ENCODE measurements at places on chromosomes 7 and 10.

DNA sequence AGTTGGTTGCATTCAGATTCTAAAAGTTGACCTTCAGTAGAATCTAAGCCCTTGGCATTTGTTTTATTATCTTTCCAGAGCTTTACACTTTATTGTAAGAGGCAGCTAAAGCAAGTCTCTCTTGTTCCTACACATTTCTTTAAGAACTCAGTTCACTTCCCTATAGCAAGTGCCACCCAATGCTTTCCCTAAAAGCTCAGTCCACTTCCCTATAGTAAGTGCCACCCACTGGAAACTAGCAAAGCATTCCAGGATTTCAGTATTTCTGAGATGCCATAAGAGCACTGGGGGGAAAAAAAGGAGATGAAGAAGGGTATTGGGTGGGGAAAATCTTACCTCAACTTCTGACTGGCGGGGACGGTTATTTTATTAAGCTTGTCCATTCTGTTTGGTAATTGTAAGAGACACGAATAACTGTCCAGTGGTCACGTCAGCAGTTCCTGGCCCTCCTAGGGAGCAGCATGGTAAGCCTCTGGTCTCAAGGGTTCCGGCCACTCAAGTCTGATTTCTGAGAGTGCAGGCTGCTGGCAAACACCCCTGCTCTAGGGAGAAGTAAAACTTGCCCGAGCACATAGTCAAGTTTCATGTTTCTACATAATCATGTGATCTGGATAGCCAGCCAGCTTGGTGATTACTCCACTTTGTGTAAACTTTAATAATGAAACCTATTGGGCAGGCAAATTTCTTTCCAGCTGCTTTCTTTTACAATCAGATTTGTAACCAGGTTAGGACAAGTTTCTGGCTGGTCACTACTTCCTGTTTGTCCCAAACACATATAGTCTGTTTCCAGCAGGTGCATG lies at the start of gene BLNK:
TSS of gene BLNK (minus strand) at position 554 of the 800 bp plus-strand sequence. CDS start at position 383, 171 bp downstream.
- peak; percentile 78 for DNase-seq

DNA sequence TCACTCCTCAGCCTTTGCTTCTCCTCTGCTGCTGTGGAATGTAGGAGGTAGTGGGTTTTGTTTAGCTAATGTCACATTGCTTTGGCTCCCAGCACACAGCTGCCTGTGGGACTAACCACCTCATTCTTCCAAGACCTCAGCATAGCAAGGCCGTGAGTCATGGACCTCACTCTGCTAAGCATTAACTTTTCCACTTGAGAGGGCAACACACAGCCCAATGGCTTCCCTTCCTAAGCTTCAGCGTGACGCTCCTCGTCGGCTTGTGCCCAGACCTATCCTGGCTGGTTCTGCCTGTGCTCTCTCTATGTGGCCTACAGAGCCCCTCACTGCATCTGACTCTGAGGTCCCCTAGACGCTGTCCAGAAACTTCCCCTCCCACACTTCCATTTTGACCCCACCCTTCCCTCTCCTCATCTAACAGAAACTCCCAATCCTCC lies 23.3 kb downstream of the MYOF start:
- DNase-seq, result peak; percentile 58

DNA sequence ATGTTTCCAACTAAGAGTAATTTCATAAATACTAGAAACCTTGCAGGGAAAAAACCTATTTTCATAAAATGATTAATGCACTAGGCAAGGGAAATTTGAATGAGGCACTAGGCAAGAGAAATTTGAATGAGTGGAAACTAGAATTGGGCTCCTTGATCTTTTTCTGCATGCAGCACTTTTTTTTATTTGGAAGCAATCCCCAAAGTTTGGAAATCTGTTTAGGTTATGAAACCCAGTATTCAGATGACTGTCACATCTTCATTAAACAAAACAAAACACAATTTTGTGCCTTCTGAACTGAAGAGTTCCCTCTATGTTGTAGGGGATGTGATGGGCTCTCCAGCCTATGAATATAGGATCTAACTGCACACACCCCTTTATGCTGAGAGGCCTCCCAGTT lies 201.9 kb downstream of the BAMBI start:
- no peak for DNase-seq

DNA sequence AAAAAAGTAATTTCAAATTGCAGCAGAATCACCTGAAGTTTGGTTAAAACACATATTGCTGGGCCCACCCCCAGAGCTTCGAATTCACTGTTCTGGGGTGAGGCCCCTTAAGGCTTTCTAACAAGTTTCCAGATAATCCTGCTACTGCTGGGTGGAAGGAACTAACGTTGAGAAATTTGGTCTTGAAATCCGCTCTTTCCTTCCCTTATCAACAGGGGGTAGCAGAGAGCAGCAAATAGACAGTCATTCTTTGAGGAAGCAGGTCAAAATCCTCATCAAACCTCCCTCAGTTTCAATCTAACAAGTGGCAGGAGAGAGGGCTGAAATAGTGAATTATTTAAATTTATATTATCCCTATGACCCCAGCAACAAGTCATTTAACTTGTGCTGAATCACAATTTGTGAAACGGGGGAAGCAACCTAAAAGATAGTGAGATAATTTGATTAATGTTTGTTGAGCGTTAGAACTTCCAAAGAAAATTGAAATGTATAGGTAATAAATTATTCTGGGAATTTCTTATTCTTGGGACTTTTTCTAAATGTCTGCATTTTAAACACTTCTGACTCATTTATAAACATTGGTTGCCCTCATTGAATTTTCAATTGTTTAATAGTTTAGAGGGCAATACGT lies 21.7 kb upstream of the MALSU1 start:
- no peak for DNase-seq

DNA sequence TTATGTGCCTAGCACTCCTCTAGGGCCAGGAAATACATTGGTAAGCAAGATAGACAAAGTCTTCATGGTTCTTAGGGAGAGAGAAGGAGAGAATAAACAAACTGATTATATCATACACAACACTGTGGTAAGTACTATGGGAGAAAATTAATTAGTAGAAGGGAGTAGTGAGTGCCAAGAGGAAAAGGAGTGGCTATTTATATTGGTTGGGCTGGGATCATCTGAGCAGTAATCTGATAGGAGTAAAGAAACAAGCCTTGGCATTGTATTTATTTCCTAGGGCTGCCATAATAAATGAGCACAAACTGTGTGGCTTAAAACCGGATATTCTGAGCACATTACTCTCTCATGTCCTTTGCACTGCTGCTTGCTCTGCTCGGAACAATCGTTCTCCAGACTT lies 158.1 kb upstream of the PHF14 start:
- no peak for DNase-seq

GRCh38 chr7:26199301-26200037 lies 1.1 kb downstream of the HNRNPA2B1 start:
- peak; percentile 78 for DNase-seq

- DNase-seq, result no peak
Measured at GRCh38 chr10:107701943-107702342, 537.4 kb upstream of the SORCS1 start.

DNA sequence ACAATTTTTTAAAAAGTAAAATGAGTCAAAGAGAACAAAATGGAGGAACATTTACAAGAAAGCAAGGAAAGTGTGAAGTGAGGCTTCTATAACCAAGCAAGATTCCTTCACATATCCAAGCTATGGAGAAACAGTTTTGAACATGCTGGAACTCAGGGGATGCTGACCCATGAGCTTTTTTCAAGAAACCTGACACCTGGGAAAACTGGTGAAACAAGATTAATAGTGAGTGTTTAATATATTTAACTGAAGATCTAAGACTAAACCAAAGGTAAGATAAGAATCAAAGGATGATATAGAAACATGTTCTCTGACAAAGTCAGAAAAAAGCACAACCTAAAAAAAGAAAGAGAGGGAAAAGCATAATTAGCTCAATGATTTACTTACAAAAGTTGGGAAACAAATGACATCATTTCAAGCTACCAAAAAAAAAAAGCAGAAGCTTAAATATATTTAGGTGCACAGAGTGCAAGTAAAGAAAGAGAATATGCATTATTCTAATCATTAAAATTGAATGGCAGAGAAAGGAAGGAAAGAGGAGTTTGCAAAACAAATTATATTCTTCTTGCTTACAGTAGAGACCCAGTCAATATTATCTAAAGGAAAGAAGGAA lies 24.9 kb downstream of the C7orf25 start:
- no peak for DNase-seq

GRCh38 chr7:66583490-66584110 lies 45.1 kb upstream of the KCTD7 start:
- no peak for DNase-seq

DNA sequence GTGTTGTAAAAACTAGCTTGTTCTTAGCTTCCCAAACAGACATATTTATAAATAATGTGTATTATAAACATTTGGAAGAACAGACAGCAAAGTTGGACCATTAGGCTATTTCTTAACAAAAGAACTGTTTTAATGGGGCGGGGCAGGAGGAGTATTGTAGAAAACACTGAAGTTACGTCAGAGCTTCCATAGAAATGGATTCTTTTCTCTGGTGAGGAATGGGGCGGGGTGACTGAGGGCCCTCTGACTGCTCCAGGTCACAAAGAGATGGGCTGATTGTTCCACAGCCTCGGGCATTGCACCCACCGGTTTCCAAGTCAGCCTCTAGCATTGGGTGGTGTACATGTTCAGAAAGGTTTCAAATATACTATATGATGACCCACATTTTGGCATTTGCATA lies 36.8 kb upstream of the ADAM12 start:
- DNase-seq, result no peak

Data from Right ventricle myocardium superior (tissue), 1 donor.